Naive thymus-derived CD4-positive, alpha-beta T cell (primary cell): ENCODE measurements at places on chromosomes 2 and 18.
A peak's percentile ranks its signal among the peaks of the same experiment; 100 is the strongest.

GRCh38 chr2:85718885-85719492, 24.8 kb downstream of the GNLY start:
- no peak for DNase-seq

DNA sequence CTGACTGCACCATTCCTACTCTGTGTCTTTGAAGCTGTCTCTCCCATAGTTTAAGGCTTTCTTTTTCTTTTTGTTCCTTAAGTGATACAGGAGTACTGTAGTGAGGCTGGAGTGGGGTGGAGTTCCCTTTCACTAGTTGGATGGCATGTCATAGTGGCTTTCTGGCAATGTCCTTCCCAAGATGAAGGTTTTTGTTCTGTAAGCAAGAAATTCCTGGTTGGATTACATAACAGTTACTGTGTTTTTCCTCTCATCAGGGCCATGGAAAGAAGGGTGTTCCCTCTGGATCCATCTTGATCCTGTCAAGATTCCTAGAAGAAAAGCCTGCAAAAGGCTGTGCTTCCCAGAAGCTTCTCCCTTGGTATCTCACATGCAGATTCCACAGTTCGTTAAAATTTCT, 84.2 kb downstream of the ACKR3 start:
- DNase-seq = no peak

GRCh38 chr2:149926149-149926548, 338.6 kb upstream of the MMADHC start:
- DNase-seq = no peak

DNA sequence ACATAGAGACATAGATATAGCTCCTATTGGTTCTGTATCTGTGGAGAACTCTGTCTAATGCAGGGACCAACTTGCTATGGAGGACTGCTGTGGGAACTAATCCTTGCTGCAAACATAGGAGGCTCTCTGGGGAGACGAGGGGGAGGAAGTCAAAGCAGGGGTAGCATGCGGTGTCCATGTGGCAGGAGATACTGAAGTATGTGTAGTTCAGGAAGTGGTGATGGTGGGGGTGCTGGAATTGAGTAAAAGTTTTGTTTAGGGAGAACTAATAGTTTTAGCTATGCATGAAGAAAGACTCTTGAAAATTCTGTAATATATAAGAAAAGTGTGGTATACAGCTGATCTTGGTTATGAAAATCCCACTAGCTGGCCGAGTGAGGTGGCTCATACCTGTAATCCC, 62.0 kb downstream of the ANKRD44 start:
- DNase-seq = peak; percentile 50

DNA sequence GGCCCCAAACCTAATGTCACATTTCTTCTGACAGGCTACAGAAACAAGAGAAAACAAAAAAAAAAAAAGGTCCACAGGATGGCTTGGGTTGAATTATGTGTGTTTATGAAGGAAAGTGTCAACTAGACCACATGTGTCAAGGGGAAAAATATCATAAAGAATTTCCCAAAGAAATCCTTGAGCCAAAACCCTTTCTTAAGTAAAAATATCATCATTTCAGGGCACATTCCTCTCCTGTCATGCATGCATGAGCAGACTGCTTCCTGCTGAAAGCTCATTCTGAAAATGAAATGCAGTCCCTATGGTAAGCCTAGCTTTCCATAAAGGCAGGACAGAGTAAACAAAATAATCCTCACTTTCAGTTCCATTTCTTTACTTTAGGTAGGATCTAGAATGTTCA, 85.7 kb upstream of the RBBP8 start:
- DNase-seq = no peak

DNA sequence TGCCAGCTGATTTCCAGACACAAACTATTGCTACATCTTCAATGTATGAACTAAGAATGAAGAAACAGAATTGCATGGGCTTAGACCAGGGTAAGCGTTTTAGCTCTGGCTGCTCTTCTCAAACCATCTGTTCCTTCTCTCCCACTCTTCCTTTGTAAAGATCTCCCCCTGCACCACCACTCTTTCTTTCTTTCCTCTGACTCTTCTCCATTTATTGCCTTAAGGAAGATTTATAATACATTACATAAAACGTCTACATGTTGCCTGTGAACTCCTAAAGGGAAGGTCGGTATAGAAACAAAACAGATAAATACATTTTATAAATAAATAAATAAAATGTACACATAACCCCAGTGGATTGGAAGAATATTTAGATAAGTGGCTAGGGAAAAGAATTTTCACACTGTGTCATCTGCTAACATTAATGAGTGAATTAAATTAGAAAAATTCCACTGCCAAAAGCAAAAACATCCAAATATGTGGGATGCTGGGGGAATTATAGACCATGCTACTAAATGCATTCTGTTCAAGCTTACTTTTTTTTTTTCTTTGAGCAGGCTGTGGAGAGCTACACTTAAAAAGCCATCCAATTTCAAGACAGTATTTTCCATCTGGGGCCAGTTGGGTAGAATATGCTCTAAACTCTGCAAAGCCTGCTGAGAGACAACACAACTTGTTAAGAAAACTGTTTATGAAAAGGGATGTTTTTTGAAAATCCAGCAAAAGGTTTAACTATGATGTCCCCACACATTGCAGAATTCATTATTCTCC, 41.5 kb downstream of the NCKAP5 start:
- no peak for DNase-seq

DNA sequence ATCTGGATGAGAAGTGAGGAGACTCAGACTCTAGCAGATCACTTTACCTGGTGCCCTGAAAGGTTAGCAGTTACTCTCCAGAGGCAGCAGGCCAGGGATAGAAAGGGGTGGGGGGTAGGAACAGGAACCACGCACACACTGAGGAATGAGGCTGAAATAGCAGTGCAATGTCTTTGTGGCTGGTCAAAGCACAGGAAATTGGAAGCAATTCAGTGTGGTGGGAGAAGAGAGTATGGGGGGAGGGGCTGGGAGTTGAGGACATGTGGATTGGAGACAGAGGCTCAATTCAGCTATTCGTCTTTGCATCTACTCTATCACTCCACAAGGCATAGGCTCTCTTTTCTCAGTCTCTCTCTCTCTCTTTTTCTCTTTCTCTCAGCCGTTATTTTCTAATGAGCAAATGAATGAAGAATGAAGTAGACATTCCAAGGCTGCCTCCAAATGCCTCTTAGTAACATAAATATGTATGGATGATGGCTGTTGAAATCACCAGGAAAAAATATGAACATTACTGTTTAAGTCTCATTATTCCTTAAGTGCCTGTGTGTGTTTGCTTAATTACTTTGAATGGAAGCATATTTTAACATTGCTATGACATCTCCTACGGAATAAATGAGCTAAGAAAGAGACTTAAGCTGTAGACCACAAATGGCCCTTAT, 979.4 kb downstream of the TSN start:
- no peak for DNase-seq

DNA sequence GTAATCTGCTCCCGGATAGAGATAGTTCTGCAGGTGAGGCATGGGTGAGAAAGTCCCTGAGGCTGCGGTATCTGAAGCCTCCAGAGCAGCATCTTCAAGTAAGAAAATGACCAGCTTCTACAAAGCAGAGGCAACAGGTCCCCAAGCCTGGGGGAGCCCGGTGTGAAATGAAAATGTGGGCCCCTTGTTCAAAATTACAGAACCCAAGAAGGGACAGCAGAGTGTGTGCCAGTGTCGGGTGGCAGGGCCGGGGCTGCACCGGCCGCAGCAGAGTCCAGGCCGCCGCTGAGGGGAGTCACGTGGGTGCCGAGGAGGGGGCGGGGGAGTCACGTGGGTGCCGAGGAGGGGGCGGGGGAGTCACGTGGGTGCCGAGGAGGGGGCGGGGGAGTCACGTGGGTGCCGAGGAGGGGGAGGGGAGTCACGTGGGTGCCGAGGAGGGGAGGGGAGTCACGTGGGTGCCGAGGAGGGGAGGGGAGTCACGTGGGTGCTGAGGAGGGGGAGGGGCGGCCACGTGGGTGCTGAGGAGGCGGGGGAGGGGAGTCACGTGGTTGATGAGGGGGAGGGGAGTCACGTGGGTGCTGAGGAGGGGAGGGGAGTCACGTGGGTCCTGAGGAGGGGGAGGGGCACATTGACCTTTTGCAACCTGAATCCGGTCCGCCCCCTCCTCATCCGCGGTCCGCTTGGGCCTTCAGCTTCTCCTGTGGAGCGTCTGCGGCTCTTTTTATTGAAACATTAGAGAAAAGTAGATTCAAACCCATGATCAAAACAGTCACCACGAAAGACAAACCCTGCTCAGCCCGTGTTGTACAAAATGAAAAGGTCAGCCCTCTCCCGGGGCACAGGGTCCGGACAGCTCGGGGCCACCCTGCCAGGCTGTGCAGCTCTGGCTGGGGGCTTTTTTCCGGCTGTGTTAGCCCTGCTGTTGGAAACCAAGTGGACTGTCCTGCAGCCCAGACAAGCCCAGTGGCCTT, 10.4 kb downstream of the COLEC11 start:
- peak; percentile 25 for DNase-seq

GRCh38 chr2:84022810-84023431, 436.2 kb downstream of the SUCLG1 start:
- no peak for DNase-seq

GRCh38 chr2:27281855-27282559, at the start of gene TRIM54:
Gene TRIM54 (plus strand): TSS chr2:27282429. CDS start chr2:27282732, 303 bp downstream.
- DNase-seq = no peak

- DNase-seq = no peak
Observed at GRCh38 chr2:18119883-18120282, 241.4 kb downstream of the KCNS3 start.

DNA sequence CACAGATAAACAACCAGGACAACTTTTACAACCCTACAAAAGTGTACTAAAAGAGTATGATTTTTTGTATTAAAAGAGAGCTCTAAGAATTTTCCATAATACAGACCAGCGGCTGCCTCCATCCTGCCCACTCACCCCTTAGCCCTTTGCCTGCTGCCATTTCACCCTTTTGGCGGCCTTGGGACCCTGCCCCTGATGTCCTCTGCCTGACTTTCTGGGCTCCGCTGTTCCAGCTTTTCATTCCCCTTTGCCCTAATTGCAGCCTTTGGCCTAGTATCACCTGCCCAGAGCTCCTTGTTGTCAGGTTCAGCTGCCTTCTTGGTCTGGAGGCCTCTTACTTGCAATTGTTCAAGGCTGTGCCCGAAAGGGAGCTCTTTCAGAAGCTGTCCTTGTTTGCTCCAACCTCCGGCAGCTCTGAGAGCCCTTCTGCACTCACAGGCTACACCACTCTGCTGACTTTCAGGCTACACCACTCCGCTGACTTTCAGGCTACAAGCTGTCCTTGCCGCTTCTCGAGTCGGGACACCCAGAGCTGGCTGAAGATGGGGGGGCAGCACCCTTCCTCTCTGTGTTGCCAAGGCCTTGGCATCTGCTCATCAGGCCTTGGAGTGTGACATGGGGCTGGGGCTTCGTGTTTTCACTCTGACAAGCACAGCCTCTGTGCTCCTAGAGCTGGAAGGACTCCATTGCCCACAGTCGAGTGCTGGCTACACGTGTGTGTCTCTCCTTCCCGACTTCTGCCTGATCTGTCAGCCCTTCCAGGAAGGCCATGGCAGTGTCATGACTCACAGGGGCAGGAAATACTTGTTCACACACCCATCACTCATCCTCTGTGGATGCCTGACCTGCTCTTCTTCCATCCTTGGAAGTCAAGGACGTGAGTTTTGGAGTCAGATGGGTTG, 43.1 kb upstream of the HDAC4 start:
- DNase-seq = no peak

DNA sequence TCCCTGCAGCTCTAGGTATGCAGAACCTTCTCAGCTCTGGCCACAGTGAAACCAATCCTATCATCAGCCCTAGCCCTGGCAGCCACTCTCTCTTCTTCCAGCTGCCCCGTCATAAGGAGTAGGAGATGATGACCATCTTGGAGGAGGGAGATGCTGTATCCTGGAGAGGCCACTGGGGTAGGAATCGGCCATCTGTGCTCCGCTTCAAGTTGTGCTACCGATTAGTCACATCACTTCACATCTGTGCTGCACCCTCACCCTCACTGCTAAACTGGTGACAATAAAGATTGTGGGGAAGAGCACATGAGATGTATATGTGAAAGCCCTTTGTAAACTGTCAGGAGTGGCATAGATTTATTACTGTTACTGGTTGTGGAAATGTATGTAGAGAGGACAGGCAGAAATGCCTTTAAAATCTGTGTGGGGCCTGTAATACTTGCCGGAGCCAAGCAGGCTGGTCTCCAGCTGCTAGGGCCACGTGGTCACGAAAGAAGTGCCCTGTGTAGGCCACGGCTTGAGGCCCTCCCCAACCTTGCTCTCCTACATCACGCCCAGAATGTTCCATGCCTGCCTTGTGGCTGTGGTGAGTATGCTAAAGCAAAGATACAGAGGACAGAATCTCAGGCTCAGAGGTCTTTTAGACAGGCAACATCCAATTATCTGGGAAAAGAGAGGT, 236.8 kb downstream of the CLIP4 start:
- no peak for DNase-seq

DNA sequence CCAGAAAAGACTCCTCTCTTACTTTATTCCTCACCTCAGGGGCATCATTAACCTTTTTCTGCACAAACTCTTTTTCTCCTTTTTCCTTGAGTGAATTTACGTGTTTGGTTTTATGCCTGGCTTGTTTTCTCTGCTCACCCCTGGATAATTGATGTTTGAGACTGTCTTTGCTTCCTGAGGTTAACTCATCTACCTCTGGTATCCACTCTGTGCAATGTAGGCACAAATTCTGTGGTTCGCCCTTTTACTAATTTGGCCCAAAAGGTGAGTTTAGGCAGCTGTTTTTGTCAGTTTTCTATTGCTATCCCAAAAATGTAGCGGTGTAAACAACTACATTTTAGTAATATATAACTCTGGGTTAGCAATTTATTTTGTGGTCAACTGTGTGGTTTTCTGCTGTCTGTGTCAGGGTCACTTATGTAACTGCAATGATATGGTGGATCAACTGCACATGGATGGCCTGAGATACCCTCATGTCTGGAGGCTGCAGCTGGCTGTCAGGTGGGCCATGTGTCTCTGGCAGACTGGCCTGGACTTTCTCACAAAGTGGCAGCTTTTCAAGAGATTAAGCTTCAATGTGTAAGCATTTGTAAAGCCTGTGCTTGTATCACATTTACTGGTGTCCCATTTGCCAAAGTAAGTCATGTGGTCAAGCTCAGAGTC, 329.7 kb downstream of the FSIP2 start:
- no peak for DNase-seq

GRCh38 chr18:47260924-47261701, 9.7 kb upstream of the SKOR2 start:
- DNase-seq = no peak

GRCh38 chr18:51438797-51439350, 241.4 kb upstream of the MEX3C start:
- no peak for DNase-seq

- peak; percentile 76 for DNase-seq
Observed at GRCh38 chr2:222708274-222708710, 36.8 kb downstream of the MOGAT1 start.
